Activated CD4-positive, alpha-beta T cell treated with anti-CD3 and anti-CD28 coated beads, Interleukin-2, amount 50 U/mL, for 48 hours (primary cell): ENCODE measurements at places on chromosomes 3 and 15.

- DNase-seq = no peak
Observed at GRCh38 chr15:26561896-26562295, 211.0 kb downstream of the GABRB3 start.

DNA sequence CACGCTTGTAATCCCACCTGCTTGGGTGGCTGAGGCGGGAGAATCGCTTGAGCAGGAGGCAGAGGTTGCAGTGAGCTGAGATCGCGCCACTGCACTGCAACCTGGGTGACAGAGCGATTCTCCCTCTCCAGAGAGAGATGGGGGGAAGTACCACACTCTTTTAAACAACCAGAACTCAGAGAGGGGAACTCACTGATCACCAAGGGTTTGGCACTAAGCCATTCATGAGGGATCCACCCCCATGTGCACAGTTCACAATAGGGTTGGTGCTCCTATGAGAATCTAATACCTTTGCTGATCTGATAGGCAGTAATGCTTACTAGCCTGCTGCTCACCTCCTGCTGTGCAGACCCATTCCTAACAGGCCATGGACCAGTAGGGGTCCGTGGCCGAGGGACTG lies 51.6 kb downstream of the QTRT2 start:
- no peak for DNase-seq

DNA sequence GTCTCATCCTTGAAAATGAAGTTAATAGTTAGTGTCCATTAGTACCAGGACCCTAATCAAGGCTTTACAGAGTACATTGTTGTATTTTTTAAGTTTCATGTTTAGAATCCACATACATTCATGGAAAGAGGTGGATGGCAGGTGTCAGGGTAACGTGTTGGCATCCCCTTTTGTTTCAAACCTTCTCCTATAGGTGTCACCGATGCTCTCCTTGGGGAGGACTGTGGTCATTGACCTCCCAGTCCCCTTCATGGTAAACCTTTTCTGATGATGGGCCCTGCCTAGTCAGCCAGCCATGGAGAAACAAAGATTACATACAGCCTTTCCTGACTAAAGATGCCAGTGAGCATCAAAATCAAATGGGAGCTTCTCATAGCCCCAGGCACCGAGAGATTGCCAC lies 574.8 kb downstream of the AGBL1 start:
- DNase-seq = no peak

DNA sequence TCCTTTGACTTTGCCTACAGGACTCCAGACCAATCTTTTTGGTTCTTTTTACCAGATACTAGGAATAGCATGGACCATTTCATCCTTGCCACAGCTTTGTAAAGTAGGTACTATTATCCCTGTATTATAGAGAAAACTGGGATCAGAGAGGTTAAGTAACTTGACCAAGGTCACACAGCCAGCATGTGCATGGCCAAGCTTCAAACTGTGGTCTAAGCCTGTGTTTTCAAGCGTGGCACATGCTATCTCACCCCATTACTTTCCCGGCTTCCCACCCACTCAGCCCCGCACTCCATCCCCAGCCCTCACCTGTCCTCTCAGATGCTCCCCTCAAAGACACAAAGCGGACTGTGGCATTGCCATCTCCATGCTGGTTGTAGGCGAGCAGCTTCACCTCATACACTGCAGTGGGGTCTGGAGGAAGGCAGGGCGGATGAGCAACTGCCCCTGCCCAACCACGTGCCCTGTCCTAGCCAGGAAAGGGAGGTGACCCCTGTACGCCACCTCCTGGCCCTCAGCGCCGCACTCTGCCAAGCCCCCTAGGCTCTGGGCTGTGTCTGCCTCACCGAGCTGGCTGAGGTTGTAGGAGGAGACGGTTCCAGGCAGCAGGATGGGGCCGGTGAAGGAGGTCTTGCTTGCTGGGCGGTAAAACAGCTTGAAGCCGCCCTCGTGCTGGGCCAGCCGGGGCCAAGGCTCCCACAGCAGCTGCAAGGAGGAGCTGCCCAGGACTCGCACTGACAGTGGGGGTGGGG lies 25.7 kb downstream of the RNU5B-1 start:
- no peak for DNase-seq

GRCh38 chr3:185416513-185416912 lies 53.6 kb downstream of the MAP3K13 start:
- no peak for DNase-seq

- DNase-seq = no peak
Observed at GRCh38 chr3:26090589-26090988, 300.7 kb downstream of the OXSM start.

DNA sequence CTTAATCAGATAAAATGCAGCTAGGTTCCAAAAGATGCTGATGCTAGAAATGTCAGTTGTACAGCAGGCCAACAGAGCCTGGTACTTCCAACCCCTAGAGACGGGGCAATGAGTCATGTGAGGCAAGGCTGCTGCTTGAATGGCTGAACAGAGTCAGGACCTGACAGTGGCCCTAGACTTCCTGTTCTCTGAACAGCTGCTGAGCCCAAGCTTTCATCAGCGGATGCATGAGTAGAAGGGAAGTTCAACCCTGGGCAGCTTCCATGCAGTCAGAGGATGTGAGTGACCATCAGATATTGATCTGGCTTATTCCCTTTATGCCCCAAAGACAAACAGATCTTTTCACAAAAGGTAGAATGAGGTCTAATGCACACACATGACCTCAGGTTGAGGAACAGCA lies 282.9 kb upstream of the COL8A1 start:
- DNase-seq = no peak

GRCh38 chr15:93941697-93942096 lies 289.7 kb upstream of the MCTP2 start:
- no peak for DNase-seq

DNA sequence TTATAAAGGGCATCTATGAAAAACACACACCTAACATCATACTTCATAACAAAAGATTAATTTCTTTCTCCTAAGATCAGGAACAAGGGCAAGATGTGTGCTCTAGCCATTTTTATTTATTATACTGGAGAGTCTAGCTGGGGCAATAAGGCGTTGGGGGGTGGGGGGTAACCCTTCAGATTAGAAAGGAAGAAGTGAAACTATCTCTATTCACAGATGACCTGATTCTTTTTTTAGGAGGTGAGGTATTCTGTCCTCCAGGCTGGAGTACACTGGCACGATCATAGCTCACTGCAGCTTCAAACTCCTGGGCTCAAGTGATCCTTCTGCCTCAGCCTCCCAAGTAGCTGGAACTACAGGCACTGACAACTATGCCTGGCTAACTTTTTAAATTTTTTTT lies 89.5 kb upstream of the MANF start:
- no peak for DNase-seq

DNA sequence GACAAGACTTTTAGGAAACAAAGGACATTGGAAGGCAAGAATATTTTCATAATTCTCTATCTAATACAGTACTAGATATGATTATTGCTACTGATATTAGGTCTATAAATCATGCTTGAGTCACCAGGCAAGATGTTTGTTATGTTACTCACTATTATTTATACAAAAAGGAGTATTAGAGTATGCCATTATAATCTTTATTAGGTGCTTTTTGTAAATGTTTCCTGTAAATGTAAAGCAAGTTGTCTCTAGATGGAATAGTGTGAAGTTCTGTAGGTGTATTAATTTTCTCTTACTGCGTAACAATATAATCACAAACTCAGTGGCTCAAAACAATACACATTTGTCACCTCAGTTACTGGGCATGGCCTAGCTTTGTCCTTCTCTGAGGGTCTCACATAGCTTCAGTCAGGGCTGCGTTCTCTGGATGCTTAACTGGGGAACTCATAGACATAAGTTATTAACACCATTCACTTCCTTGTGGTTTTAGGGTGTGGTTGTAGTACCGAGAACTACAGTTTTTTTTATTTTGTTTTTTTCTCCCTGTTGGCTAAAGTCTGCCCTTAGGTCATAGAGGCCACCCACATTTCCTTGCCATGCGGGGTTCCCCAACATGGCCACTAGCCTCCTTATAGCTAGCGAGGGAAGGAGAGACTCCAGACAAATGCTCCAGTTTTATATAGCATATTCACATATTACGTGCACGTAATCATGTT lies 20.3 kb upstream of the MAP3K13 start:
- no peak for DNase-seq

- DNase-seq = peak; percentile 54
Observed at GRCh38 chr3:190585805-190586630, 72.1 kb downstream of the IL1RAP start.

DNA sequence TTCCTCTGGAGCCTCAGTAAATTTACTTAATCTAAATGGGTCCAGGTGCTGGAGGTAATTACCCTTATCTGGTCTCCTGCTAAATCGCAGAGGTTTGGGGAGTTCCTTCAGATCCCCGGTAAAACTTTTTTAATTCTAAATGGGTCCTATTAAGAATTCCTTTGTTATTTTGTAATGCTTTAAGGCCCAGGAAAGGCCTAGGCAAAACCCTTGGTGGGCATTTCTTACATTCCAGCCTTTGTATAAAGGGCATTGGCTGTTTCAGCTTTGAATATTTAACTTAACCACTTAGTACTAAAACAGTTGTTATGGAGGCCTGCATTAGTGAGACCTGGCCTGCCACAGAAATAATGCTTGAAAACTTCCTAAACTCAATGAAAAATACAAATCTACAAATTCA lies 14.9 kb upstream of the ZNF662 start:
- no peak for DNase-seq

GRCh38 chr3:53192608-53193007 lies 31.6 kb downstream of the PRKCD start:
- DNase-seq = no peak

GRCh38 chr3:62870321-62870720 lies 4.9 kb downstream of the CADPS start:
- DNase-seq = no peak
